Globus pallidus (tissue), 1 donor: ENCODE measurements at places on chromosomes 5 and 9.

GRCh38 chr5:12384005-12384404 lies 479.8 kb upstream of the CTNND2 start:
- no peak for DNase-seq

DNA sequence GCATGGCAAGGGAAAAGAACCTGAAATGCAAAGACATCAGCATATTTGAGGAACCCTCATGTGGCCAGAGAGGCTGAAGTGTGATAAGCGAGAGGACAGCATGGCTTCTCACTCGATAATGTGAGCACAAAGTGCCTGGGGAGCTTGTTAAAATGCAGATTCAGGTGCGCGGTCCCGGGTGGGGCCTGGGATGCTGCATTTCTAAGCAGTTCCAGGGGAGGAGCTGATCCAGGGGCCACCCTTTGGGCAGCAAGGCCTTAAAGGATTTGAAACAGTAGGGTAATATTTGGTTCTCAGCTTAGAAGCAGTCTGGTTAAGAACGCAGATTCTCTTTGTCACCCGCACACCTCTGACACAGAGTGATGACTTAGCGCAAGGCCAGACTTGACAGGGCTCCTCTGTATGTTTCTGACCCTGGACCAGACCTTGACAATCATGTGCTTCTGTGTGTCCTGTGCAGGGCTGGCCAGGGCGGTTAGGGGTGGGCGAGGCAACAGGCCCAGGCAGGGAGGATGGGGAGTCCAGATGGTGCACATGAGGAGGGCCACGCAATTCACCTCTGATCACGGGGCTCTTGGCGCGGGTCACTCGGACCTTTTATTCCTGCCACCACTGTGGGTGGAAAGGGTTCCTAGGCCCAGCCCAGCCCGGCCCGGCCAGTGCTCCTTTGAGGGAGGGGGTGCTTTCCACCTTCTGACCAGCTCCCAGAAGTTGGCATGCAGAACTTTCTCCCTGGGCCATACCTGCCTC lies 62.8 kb upstream of the TBC1D2 start:
- no peak for DNase-seq

GRCh38 chr9:107136296-107136695 lies 146.8 kb upstream of the RAD23B start:
- no peak for DNase-seq

GRCh38 chr9:105244734-105245028 lies 230 bp downstream of the SLC44A1 start:
- DNase-seq, result no peak

DNA sequence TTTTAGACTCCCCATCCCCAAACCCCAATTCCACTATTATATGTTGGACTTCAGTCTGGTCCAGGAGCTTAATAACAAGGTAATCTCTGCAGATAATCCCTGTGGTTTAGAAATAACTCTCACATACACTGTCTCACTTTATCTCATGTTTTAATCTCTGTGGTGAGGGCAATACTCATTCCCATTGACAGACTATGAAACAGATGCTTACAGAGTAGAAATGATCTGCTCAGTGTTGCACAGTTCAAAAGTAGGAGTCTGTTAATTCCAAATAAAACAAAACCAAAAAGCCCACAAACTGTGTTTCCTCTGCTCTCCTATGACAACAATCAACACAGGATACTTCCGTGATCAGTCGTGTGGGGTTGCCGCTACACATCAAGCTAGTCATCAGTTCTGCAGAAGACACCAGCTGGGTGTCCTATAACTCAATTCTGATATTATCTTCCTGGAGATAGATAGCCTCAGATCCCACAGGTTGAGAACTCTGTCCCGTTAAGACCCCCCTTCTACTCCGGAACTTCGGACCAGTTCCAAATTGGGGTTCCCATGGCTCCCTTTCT lies 26.3 kb upstream of the FANCC start:
- no peak for DNase-seq

DNA sequence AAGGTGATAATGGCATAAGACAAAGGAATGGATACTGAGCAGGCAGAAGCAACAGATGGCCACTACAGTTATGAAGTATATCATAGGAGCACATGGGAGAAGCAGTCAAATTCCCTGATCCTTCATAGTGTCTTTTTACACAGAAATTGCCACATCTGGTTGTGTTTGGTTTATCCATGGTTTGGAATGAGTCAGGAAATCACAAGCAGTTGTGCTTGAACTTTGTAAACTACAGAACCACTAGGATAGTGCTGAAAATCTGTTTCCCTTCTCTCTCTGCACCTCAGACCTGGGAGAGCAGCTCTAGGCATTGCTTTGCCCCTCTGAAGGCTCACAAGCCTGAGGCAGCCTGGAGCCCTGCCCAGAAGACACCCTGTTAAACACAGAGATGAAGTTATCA lies 134.0 kb downstream of the DMRT2 start:
- DNase-seq, result no peak

DNA sequence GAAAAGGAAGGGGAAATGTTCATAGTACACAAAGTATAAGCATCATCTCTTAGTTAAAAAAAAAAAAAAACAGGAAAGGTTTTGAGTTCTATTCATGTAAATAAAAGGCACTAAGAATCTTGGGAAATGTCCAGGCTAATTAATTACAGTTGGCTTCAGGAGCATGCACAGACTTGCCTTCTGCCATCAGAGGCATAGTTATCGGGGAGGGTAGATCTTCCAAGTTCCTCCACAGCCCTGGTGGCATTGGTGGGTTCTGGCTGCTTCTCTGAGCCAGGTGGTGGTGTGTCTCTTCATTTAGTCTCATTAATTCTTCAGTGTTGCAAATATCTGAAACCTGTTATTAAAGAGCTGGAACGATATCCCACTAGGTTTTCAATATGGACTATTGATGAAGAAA lies 85.2 kb downstream of the TMEM252 start:
- DNase-seq, result no peak

GRCh38 chr5:96986450-96986849 lies 50.6 kb downstream of the LNPEP start:
- DNase-seq, result no peak

- no peak for DNase-seq
These were observed 127.2 kb upstream of the CXCL14 start for GRCh38 chr5:135705941-135706466.

GRCh38 chr9:16664211-16664610 lies 206.3 kb downstream of the BNC2 start:
- no peak for DNase-seq

DNA sequence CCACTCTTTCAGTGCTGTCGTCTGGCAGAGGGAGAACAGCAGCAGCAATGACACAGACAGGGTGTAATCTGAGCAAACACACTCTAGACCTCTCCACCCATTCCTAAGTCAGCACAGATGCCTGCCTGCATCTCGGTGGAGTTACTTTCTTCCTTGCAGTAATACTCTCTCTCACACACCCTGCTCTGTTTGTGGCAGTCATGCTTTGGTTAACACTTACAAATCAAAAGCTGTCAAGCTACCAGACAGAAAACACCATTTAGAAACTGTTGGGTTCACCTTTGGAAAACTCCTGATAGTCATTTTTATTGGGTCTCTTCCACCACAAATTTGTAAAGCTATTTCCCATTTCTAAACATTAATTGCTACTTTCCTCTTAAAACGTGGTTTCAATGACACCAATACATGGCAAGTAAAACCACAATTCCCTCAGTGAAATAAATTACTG lies 27.3 kb downstream of the LHFPL2 start:
- DNase-seq, result no peak

DNA sequence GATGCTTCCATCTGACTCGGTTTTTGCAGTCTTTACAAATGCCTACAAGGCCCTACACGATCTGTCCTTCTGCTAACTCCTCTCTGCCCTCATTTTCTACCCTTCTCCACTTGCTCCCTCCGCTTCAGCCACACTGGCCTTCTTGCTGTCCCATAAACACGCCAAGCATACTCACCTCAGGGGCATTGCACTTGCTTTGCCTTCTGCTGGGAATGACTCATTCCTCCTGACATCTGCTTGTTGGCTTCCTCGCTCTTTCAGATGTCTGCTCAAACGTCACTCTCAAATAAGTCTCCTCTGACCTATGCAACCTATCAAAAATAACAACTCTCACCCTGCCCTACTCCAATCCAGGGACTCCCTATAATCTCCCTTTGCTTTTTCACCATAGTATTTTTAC lies 28.2 kb downstream of the CDC25C start:
- no peak for DNase-seq

DNA sequence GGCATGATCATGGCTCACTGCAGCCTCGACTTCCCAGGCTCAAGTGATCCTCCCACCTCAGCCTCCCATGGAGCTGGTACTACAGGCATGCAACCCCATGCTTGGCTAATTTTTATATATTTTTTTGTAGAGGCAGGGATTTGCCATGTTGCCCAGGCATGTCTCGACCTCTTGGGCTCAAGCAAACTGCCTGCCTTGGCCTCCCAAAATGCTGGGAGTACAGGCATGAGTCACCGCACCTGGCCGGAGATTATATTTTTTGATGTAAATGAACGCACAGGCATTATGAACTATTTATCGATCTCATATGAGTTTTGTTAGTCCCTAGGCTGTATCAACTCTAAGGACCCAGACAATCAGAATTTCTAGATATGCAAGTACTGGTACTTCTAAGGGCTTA lies 25.5 kb upstream of the CEP120 start:
- DNase-seq, result no peak

- DNase-seq, result no peak
These were observed 23.1 kb upstream of the TDRD7 start for GRCh38 chr9:97388721-97389238.

DNA sequence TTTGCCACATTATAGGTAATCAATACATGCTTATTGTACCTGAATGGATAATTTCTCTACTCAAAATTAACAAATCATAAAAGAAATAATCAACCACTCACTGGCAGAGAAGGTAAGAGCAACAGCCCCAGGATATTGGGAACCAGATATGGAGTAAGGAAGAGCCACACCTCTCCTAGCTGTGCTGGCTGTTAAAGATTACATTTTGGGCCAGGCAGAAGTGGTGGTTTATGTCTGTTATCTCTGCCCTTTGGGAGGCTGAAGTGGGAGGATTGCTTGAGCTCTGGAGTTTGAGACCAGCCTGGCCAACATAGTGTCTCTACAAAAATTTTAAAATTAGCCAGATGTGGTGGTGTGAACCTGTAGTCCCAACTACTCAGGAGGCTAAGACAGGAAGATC lies 56.4 kb downstream of the BHMT start:
- no peak for DNase-seq

- no peak for DNase-seq
These were observed 107.3 kb downstream of the ADAMTS2 start for GRCh38 chr5:179237770-179238627.

GRCh38 chr9:136697821-136698526 lies 10.7 kb upstream of the AGPAT2 start:
- DNase-seq, result no peak

GRCh38 chr5:83527221-83527620 lies 55.7 kb downstream of the VCAN start:
- no peak for DNase-seq

GRCh38 chr5:130279386-130279785 lies 375.1 kb downstream of the CHSY3 start:
- no peak for DNase-seq

DNA sequence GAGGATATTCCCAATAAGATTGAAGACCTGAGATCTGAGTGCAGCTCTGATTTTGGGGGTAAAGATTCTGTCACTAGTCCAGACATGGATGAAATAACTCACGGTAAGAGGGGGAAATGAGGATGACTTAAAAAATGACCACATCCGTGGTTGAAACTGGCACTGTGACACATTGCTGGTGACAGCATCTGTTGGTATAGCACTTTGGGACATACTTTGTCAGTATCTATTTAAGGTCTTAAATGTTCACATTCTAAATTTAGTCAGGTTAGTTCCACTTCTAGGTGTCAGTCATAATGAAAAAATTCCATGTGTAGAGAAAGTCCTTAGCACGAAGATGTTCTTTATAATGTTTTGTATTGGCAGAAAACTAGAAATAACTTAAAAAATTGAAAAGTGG lies 70.9 kb downstream of the GAPVD1 start:
- DNase-seq, result no peak

DNA sequence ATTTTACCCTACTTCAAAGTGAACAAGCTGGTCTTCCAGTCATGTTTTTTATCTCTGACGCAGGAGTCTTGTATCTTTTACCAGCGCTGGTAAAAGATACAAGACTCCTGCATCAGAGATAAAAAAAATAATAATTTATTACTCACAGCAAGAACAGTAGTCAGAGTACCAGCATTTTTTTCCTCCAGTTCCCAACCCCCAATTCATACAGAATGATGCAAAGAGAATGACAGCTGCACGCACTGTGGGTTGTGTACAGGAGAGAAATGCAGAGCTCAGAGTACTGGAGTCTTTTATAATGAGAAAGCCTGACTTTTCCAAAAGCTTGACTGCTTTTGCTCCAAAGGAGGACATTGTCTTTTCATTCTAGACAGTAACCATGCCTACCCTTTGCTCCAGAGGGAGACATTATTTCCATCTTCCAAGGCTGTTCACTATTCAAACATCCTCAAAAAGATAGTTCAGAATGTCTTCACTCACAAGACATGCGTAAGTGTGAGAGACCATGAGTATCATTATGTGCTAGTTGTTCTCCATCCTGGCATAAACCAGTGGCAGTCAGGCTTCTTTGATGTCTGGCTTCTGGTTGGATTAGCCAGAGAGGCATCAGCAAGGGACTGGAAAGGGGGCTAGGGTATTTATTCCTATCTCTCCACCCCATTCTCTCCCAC lies 14.3 kb upstream of the RANBP6 start:
- DNase-seq, result no peak

- DNase-seq, result no peak
These were observed 9.6 kb upstream of the IL17B start for GRCh38 chr5:149388498-149389190.

- DNase-seq, result no peak
These were observed 45.2 kb downstream of the VAV2 start for GRCh38 chr9:133946840-133947486.

GRCh38 chr9:104854613-104855012 lies 73.3 kb downstream of the ABCA1 start:
- DNase-seq, result no peak
